ENCODE measurements at places on chromosomes 12 and 14.

DNA sequence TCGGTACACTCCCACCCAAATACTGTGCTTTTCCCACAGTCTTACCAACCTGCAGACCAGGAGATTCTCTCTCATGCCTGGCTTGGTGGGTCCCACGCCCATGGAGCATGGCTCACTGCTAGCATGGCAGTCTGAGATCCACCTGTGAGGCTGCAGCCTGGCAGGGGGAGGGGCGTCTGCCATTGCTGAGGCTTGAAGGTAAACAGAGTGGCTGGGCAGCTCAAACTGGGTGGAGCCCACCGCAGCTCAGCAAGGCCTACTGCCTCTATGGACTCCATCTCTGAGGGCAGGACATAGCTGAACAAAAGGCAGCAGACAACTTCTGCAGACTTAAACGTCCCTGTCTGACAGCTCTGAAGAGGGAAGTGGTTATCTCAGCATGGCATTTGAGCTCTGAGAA is 93.2 kb downstream of the FOXA1 start:
- DNase-seq: no peak

DNA sequence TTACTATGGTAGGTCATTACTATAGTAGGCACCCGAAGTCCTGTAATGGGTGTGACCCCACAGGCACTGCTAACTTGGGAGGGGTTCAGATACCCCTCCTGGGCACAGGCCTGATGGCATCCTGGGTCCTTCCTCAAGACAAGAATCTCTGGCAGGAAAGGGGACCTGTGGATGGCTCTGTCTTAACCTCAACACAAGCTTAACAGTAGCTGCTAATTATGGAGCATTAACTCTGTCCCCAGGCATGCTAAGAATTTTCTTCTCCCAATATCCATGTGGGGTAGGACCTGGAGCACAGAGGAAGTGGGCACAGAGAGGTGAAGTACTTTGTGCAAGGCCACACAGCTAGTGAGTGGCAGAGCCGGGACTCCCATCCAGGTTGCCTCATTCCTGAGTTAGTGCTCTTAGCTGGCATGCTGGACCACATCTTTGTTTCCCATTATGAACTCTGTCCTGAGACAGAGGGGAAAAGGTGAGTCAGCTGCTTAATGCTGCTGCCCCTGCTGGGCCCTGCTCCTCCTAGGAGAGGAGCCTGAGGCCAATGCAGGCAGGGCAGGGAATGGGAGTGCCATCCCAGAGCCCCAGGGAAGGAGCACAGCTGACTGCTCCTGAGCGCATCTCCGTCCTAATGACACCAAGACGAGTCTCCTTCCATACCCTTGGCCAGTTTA is 32.1 kb downstream of the GALNT16 start:
- DNase-seq: peak; percentile 24

DNA sequence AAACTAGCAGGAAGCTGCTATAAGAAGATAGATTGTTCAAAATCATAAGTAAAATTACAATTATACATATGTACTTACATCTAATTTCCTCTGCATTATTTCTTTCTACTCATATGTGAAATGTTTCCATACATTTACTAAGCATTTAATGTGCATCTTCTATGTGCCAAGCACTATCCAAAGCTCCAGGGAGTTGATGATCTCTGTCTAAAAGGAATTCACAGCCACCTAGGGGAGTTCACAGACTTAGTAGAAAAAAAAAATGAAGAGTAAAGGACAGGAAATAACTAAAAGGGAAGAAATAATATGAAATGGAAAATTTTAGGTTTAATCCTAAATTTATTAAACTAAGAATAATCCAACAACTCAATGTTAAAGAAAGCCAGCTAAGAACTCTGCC is 91.7 kb downstream of the EFCAB11 start:
- no peak for DNase-seq

DNA sequence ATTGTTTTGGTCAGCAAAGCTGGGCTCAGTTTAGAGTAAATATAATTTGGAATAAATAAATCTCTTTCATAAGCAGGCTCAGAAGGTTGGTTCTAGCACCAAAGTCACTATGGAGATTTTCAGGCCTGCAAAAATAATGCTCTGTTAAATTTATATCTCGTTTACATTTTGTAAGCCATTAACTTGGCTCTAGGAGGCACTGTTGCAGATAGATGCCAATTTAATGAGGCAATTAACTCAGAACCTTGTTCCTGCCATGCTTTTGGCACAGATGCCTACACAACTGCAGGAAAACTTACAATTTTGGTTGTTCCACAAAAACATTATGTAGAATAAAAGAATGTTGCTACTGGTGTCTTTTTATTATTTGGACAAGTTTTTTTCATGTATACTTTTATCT is 428.1 kb downstream of the FLRT2 start:
- DNase-seq: no peak

GRCh38 chr14:99395909-99396530 is 84.6 kb downstream of the SETD3 start:
- DNase-seq: peak; percentile 5

GRCh38 chr12:95225645-95226212 is 8.1 kb downstream of the VEZT start:
- DNase-seq: no peak
